ENCODE measurements at places on chromosomes 2 and 18.

DNA sequence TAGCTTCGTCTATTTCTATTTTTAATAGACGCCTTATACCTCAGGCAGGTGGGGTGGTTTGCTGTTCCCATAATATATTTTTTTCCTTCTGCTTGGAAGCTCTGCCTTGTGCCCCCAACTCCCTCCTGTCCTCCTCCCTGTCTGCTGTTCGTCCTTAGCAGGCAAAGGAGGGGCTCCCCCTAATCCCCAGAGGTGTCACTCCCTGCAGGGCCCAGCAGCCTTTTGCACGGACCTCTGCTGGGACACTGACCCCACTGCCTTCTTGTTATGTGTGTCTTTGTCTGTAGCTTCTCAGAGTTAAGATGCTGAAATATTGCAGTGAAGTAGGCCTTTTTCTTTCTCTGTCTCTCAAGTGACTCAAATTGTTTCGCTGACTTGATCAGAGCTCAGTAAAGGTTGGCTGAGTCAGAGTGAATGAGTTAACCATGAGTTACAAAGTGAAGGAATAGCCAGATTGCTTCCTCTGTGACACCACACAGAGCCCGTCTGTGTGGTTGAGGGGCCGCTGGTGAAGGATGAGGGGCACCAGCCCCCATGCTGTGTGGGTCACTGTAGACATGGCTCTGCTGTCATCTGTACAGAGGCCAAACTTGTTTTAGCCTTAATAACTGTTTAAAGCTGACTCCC is 47.7 kb downstream of the PRKCE start:
- no peak for DNase-seq

DNA sequence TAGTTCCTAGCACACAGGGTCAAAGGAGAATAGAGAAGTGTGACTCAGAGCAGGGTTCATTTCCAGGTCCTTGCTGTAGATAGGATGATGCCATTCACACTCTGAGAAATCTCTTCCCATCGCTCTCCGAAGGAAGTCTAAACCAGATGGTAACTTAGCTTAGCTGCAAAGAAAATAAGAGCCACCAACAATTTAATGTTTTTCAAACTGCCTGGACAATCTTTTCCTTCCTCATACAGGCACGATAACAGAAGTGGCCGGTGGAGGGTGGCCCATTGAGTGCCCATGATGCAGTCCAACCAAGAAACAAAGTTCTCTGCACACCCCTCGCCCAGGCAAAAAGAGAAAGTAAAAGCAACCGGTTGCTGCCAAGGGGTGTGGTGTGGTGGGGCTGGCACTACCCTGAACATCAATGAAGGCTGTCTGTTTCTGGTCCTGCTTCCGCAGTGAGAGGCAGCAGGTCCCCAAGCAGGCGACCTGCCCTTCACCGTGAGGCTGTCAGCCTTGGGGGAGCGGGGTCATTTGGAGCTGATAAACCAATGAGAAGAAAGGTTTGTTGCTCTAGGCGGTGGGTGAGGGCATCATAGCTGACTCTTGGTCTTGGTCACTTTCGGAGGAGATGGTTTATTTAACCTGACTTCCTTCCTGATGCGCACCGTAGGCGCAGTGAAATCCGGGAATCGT is 105.6 kb upstream of the CD302 start:
- no peak for DNase-seq

GRCh38 chr2:164948540-164948939 is 6.8 kb downstream of the SLC38A11 start:
- DNase-seq: no peak

DNA sequence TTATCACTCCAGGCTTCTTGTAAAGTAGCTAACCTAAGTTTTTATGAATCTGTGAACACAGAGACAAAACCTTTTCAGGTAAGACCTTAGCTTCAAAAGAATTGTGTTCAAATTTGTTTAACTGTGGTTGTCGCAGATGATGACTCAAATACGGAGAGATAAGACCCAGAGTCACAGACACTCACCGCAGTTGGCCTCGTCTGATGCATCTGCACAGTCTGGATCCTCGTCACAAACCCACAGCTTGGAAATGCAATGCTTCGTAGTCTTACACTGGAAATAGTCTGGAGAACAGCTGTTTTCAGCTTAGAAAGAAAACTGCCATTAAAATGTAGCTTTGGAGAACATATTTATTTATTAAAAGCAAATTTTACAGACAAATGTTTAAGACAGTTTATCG is 1662.1 kb upstream of the NXPH2 start:
- DNase-seq: no peak

DNA sequence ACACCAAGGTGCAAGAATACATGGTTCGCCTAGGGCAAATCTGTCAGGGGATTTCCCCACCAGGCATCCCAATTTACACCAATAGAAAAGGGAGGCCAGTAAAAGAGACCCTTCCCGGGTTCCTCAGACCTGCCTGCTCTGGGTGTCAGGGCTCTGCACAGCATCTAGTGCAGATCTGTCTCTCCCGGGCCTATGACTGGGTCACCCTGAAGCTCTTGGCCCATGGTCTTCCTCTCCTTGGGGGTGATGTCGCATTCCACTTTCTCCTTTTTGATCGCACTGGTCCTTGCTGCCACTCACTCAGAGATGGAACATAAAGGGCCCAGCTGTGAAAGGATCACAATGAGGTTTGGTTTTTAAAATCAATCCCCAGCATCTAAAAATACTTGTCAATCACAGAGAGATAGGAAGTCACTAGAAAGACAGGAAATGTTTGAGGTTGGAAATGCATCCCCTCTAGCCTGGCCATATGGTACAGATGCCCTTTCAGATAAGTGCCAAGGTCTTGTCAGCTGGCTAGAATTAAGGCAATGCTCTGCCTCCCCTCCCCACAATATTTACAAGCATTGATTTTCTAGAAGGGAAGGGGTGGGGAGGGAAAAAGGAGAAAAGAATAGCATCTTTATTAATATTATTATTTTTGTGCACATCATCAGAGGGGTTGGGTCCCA is 34.9 kb upstream of the AFTPH start:
- no peak for DNase-seq

DNA sequence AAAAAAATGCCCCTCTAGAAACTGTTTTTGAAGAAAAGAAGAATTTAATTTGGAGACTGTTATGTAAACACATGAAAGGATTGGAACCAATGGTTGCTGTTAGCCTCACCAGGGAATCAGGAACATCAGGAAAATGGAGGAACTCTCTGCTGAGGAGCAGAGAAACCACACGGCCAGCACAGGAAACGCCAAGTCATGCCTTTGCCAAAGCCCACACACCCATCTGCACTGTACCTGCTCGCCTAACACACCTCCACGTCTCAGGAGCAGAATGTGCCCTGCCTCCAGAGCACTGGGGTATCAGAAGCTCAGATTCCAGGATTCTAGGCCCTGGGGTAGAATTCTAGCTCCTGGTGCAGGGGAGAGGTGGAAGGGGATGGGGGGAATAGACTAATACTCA is 9.8 kb upstream of the SCYGR1 start:
- no peak for DNase-seq

DNA sequence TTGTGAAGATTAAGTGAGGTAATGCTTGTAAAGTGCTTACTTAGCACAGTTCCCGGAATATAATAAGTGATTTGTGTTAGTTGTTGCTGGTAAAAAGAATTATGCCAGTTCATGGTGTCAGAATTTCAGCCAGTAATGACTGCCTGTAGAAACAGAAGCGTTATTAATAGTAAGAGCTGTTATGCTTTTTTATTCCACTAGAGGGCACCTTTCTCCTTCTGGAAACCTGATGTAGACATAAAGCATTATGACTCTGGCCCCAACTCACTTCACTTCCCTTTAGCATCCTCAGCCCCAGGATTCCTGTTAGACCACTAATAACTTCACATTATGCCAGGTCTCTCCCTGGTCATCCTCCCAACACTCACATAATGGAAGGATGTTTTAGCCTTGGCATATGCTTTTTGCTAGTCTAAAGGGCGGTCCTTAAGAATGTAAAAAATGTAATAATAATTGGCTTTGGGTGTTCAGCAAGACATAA is 34.9 kb downstream of the C18orf54 start:
- peak; percentile 31 for DNase-seq

DNA sequence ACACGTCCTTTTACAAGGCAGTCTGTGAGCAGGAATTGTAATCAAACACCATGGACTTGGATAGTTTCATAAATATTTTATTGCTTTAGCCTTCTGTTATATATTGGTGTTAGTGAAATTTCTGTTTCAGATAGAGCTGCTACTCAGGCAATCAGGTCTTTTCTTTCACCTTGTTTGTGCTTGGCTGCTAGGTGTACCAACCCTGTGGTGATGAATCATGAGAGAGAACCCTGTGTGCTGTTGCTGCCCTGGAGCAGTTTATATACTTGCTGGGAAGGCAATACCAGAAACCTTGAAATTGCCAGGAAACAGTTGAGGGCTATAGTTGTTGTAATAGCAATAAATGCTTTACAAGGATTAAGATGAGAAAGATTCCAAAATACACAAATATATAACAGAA is 84.5 kb downstream of the FSHR start:
- DNase-seq: no peak

DNA sequence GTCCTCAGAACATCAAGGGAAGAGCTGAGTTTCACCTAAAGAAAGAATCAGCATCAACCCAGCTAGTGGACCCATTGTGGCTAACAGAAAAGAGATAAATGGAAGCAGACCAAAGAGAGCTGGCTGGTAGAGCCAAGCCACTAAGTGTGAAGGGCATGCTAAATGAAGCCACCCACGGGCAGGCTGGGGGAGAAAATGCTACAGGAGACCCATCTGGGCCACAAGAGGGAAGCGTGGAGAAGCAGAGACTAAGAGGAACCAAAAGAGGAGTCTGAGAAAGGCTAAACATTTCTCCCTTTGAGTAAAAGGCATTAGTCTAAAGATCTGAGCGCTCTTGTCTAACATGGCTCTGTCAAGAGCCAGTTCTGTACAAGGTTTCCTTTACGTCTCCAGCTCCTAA is 15.8 kb downstream of the CWC22 start:
- no peak for DNase-seq

- no peak for DNase-seq
These were observed 19.7 kb upstream of the ARHGAP25 start for GRCh38 chr2:68714866-68715265.

GRCh38 chr2:85698184-85698879 is 4.2 kb downstream of the GNLY start:
- DNase-seq: no peak

DNA sequence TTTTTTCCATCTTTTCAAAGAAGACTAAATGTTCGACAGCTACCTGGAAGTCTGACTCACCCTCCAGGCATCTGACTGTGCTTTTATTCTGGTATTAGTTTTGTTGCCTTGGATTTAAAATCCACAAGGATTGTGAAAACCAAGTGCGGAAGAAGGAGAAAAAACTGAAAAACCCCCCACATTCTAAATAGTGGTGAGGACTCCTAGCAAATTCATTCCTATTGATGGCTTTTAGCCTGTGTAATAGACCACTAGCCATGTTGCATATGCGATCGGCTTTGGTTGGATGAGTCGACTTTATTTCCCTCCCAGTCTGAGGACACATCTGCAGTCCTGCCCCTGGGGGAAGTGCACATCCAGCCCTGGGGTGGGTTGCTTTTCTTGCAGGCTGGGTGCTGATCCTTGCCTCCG is 16.9 kb downstream of the LDLRAD4 start:
- no peak for DNase-seq

DNA sequence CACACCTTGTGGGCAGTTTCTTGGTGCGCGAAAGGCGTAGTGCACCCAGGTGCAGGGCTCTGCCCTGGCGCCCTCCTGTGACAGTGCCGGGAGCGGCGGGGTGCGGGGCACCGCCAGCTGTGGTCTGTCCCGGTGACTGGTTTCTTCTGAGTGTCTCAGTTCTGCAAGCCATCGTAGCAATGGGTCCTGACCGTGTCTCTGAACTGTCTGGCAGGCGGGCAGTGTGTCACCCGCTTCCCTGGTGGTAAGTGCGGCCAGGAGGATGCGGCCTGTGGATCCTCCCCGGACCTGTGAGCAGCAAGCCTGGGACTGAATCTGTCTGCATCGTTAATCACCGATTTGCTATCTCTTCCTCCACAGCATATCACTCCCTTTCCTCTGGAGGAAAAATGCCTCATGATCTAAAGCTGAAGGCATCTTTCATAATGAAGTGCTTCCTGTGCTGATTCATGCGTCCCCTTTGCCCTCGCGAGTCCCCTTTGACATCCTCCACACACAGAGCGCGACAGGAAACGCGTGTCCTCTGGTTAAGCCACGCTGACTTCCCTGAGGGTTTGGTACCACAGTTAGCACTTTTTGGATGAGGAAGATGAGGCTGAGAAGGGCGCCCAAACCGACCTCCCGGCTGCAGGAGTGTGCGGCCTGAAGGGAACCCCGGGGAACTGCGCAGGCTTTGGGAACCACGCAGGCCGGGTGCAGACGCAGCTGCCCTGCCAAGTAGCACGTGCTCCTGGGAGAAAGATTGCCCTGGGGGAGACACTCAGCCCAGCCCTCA is 416.0 kb upstream of the HS6ST1 start:
- no peak for DNase-seq

DNA sequence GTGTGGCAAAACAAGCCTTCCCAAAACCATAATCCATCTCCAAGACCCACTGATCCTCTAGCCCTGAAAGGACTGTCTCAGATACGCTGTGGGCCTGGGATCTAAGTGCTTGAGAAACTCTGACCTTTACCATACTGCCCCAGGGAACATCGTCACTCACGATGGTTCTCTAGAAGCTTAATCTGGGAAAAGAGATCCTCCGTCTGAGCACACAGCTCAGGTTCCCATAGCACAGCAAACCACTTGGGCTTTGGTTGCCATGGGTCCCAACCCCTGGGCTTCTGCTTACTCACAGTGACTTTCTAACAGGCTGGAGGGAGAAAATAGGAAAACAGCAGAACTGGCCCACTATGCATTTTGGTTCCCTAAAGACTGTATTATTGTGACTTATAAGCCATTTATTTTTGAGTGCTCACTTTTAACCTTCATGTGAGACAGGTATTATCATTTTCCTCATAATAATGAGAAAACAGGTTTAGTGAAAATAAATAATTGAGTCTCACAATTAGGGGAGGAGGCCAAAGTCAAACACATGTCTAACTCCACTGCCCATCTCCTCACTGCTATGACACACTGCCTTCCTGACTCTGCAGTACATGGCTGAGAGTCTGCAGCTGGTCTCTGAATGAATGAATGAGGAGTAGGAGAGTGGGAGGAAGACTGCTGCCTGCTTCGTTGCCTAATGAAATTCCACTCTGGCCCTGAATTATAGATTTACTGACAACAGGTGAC is 46.7 kb downstream of the REEP1 start:
- DNase-seq: no peak

GRCh38 chr2:165698444-165698884 is 95.6 kb downstream of the GALNT3 start:
- DNase-seq: peak; percentile 38

DNA sequence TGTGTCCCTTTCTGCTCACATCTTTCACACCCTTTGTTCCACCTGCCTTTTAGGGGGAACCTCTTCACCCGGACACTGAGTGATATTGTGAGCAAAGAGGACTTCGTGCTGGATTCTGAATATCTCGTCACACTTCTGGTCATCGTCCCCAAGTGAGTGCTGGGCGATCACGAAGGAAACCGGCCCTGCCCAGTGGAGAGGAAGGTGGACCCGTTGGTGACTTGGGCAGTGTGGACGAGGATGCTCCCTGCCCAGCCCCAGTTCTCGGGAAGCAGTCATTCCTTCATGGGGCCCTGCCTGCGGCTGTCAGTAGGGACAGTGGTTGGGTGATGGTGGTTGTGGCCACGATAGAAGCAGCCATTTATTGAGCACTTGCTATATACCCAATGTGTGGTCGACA is 40.8 kb downstream of the PDIA6 start:
- DNase-seq: no peak

- DNase-seq: no peak
These were observed 6.5 kb upstream of the STAMBP start for GRCh38 chr2:73822276-73822675.

- DNase-seq: no peak
These were observed 46.8 kb downstream of the GULP1 start for GRCh38 chr2:188338463-188338862.

GRCh38 chr2:84686783-84687476 is 170.6 kb downstream of the DNAH6 start:
- no peak for DNase-seq

- no peak for DNase-seq
These were observed 52.6 kb downstream of the ITGB1BP1 start for GRCh38 chr2:9370746-9371145.
